T-helper 2 cell treated with Interferon-gamma antibody and Interleukin-4, amounts not matched to agents 5 μg/mL and 100 μg/mL, for 36 hours (primary cell): ENCODE measurements at places on chromosomes 7 and 10.

- DNase-seq = no peak
Observed at GRCh38 chr7:158586499-158587161, 993 bp downstream of the PTPRN2 start.

DNA sequence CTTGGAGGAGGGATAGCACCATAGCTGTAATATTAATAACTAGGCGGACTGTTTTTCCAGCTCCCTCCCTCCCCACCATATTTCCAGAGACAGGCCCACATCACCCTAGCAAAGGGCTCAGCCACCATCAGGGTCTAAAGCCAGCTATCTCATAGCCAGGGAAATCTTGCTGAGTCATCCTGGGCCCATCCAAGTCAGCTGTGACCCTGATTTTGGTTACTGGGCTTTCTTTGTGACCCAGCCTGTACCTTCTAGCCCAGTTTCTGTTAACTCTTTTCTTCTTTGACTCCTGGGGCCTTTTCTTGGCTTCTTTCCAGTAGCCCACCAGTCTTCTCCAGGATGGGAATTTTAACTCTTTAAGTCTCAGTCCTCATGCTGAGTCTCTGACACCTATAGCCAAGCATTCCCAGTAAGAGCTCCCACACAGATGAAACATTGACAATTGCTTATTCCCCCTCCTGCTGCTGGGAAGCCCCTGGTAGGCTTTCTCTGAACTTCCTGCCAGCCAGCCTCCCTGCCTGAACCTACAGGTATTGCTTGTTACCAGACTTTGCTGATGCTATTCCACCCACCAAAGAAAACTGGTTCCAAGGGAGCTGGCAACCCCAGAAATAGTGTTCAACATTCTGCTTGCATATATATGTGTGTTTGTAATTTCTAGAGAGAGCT is 34.8 kb upstream of the ADO start:
- no peak for DNase-seq

- no peak for DNase-seq
Observed at GRCh38 chr7:45033931-45034290, 33.9 kb downstream of the CCM2 start.

GRCh38 chr7:158867214-158867984 is 11.0 kb downstream of the DYNC2I1 start:
- no peak for DNase-seq

DNA sequence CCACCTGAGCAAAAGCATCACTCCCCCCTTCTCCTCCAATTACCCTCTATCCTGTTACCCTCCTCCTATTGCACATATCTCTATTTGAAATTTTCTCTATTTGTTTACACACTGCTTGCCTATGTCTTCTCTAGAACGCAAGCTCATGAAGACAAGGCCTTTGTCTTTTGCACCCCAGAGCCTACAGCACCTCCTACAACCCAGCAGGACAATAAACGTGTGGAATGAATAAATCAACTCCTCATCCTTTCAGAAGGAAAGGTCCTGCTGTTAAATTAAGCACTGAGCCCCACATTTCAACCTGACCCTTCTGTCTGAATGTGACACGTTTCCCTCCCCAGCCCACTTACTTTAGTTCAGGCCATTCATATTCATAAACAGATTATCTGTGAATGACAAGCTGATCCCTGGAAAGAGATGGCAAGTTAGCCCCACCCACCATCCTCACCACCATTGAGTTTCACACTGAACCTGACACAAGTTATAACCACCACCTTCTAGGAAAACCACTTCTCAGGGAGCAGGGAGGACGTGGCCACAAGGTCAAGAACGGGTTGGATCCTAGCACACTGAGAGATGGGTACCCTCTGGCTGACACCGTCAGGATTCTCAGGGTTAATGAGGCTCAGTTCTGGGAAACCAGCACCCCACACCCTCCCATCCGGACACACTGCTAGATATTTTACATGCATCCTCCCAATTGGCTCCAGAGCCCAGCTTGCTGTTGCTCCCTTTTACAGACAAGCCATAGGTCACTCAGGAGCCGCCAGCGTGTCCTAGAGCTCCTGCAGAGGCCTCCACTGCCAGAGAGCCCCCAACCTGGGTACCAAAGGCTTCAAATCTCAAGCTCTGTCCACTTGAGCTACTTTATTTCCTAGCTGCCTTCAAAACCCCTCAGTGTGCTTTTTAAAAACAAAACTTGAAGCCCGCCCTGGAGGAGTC is 934 bp downstream of the PRTFDC1 start:
- peak; percentile 20 for DNase-seq

DNA sequence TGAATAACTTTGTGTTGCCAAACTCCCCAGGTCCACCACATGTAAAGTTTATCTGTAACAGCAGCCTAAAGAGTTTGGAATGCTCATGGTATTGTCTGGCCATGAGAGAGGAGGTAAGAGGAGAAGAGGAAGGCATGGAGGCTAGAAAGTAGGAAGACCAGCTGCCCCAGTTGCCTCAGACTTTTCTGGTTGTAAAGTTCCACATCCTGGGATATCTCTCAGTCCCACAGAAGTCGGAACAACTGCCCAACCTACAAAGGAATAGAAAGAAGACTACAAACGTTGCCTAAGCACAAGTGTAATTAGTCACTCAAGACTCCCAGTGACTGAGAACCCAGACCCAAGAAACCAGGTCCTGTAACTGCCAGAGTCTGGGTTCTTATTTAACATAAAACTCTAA is 47.3 kb downstream of the CREB3L2 start:
- no peak for DNase-seq

DNA sequence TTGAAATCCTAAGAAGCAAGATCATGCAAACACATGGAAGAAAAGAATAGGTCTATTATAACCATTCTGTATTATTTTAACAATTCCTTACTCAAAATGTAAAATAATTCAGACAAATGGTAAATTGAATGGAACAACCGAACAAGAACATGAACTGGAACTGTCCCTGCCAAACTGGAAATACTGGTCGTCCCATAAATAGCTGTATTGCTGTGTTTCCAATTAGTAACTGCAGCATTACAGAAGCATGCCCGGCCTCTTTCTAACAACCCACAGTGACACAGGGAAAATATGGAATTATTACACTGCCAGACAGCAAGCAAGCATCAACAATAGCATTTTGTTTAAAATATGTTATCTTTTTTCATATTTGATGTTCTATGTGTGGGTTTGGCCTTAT is 1138.5 kb upstream of the PHF14 start:
- DNase-seq = no peak

DNA sequence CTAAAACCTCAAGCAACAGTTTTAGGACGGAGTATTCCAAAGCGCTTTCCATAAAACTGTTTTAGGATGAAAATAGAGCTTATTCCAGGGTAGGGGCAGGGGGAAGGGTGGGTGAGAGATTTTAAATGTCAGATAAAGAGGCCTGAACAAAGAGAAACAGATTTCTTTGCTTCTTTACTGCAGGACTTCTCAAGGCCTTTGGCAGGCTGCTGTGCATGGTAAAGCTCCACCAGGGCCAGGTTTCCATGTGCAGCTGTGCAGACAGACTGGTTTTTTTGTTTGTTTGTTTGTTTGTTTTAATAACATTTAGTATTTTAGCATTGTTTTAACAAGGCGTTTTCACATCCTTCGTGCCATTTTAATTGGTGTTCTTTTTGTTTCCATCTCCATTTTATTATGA is 26.3 kb downstream of the HECW1 start:
- DNase-seq = no peak

GRCh38 chr10:102395400-102396316 is at the start of gene NFKB2:
TSS of gene NFKB2 (plus strand) at chr10:102395705. CDS start at chr10:102395960, 255 bp downstream.
- peak; percentile 89 for DNase-seq

DNA sequence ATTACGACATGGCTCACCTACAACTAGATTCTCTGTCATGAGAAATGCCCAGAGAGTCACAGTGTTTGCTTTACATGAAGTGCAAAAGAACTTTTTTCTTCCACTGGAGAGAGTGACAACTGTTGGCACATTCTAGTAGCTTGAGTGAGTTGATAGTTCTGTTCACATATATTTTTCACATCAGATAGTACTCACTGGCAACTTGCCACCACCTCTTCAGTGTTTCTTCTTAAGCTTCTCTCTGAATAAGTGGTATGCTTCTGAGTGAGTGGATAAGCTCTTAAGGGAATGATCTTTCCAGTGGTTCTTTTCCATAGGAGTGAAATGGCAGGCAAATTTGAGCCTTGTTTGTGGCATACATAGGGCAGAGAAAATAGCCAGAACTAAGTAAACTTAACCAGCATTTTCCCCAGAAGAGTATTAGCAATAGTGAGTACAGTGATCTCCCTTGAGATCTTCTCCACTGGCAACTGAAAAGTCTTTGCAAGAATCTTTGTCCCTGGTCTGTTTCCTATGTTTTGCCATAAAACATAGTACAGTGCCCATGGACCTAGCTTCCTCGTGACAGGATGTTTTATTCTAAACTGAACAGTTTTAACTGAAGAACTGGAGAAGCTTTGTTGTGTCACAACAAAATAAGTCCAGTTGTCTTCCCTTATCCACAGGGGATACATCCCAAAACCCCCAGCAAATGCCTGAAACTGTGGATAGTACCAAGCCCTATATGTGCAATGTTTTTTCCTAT is 125.4 kb upstream of the CDK13 start:
- no peak for DNase-seq

DNA sequence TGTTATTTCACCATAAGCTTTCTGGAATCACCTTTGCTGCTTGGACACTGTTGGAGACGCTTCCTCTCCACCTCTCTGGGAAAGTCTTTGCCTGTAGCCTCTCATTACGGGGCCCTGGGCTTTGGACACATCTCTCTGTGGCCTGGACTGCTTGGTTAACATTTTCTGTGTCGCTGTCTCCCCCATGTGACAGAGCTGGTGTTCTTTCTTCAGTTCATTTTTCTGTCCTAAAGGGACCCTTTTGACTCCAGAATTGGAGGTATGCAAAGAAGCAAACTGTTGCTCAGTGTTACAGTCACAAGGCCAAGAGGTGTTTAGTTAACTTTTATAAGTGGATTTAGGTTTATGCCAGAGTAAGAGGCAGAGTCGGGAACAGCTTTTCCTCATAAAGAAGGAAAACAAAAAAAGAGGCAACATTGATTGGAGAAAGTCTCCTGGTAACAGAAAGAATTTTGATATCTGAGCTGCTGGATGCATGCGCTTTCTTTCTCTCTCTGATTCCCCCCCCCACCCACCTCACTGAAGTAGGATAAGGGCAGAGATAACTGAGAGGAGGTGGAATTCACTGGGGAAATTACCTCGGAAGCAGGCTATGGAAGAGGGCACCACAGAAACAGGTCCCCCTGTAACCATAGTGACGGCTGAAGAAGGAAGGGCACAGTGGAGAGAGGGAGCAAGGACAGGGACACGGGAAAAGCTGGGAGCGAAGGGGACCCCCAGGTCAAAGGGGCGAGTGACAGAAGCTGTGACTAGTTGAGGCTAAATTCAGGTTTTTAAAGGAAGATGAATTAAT is 57.8 kb downstream of the LGI1 start:
- no peak for DNase-seq

DNA sequence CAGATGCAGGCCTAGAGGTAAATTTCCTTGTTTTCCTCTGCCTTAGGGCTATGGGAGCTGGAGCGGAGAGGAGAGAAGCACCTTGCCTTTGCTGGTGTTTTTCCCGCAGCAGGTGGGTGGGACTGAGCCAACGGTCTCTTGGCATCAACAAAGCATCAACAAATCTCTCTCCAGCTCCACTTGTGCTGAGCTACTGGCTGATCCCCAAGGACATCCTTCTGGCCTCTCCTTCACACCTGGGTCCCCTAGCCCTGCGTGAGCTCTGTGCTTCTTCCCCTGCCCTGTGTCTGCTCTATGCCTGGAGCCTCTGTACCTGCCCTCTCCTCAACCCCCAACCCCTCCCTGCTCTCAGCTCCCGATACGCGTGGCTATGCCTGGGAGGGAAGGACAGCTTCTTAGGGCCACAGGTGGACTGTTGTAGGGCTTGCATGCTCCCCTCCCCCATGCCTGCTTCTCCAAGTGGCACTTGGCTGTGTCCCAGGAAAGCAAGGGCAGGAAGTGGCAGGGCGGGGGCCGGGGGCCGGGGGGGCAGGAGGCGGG is 3.2 kb upstream of the CLDN4 start:
- DNase-seq = no peak

GRCh38 chr10:5537684-5538083 is 12.9 kb downstream of the CALML3 start:
- DNase-seq = no peak
